ENCODE measurements at places on chromosomes 11 and 22. TPM values are rescaled to one million over a fixed set of nuclear protein-coding genes. Genes with fewer than 3 reads are reported as not detected.

DNA sequence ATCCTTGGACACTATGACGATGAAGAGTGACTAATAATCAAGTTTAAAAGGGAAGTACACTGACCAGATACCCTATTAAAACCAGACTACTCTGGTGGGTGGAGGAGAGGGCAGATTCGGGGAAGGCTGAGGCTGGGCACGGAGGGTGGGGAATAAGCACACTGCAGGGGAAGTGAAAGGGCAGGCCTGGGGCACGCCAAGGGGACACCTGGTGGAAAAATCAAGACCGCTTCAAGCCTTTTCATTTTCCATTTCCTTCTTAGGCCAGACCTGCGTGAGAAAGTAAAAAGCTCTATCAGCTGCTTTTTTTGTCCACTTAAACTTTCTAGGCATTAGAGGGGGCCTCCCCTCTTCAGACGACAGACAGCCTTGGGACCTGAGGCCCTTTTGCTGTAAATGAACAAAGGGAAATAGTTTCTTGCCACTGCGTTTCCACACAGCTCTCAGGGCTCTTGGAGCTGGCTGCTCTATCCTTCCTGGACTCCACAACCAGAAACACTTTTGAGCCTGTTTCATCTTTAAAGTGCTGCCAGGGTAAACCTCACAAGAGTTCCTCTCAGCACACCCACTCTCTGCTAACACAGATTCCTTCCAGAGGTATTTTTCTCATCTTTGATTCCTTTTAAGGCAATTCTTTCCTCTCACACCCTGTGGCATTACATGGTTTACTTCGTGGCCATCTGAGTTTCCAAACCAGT is 25.0 kb upstream of the SERPIND1 start:
- no peak for DNase-seq

GRCh38 chr22:39643311-39644083 is 72.9 kb downstream of the CACNA1I start:
- no peak for DNase-seq

The MS4A6E gene
- total RNA-seq = not detected

The OR52E8 gene
- total RNA-seq = not detected

DNA sequence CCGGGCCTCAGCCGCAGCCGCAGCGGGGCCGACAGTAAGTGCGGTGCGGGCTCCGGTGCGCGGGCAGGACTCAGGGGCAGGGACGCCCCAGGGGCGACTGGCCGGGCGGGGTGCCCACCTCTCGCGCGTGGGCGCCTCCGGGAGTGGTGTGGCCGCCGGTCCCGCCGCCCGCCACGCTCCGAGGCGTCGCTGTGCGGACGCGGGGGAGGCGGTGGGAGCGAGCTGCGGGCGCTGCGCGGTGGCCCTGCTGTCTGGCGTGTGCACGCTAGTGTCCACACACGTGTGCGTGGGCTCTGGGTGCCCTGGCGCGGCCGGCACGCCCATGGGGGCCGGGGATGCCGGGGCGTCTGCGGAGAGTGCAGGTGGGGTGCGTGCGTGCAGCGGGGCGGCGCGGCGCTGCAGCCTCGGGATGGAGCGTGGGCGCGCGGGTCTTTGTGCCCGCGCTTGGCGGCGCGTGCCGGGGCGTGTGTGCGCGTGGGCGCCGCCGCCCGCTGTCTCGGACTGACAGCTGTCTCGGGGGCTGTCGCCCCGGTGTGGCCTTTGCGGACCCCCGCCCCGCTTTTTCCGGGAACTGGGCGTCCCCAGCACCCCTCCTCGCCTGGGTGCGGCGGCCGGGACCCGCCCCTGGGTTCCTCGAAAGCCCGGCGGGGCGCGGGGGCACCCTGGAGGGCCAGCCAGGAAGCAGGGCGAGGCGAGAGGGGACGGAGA is 804 bp downstream of the KCNK4 start:
- DNase-seq = no peak

DNA sequence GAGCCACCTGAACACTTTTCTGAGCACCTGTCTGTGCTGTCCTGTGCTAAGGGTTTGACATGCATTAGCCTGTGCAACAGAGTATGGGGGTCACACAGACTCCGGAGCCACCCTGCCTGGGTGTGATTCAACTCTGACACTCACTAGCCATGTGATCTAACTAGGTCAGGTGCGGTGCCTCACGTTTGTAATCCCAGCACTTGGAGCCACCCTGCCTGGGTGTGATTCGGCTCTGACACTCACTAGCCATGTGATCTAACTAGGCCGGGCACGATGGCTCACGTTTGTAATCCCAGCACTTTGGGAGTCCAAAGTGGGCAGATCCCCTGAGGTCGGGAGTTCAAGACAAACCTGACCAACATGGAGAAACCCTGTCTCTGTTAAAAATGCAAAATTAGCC is 11.4 kb downstream of the UBE2L6 start:
- no peak for DNase-seq

DNA sequence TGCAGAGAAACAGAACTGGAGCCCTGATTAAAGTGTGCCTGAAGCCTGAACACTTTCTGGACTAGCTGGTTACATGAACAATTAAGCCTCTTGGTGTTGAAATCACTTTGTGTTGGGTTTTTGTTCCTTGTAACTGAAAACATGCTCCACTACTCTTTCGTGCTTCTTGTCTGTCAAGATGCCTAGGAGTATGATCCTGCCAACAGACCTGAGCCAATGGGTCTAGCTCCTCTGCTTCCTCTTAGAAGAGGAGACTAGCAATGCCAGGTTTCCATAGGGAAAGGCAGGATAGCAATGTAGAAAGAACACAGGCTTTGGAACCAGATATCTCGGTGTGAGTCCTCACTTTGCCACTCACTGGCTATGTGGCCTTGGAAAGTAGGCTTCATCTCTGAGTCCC is 40.3 kb downstream of the IRAG1 start:
- DNase-seq = no peak

GRCh38 chr11:57453543-57454177 is 6.7 kb upstream of the RTN4RL2 start:
- DNase-seq = no peak

- no peak for DNase-seq
Measured at GRCh38 chr11:1238767-1239595, 16.1 kb downstream of the MUC5B start.

DNA sequence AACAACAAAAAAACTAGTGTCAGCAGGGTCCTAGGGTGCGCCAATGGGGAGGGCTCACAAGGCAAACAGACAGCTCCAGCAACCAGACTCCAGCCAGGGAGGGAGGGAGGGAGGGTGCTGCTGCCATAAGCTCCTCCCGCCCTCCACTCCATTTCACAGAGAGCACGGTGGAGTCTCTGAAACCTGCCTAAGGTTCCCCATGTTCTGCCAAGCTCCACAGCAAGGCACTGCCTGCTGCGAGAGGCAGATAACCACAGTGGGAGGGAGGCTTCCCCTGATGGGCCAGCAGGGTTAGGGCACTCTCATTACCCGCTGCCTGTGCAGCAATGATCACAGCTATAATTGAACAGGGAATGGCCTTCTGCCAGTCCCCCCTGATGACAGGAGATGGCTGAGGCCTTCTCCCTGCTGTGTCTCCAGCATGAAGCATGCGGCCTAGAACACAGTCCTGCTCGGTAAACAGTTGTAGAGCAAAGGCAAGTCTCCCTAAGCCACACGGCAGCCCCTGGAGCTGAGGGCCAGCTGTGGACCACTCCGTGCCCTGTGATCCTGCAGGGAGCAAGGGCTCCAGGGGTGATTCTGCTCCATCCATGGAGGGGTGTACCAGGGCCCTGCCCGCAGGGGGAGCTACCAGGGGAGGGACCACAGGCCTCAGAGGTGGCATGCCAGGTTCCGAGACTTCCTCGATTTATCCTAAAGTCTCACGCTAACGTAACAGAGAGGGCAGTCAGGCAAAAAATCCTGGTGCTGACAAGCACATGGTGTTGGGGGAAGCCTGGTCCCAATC is 42.9 kb downstream of the PC start:
- DNase-seq = no peak

- DNase-seq = no peak
Measured at GRCh38 chr11:132744771-132745170, 787.5 kb downstream of the OPCML start.

DNA sequence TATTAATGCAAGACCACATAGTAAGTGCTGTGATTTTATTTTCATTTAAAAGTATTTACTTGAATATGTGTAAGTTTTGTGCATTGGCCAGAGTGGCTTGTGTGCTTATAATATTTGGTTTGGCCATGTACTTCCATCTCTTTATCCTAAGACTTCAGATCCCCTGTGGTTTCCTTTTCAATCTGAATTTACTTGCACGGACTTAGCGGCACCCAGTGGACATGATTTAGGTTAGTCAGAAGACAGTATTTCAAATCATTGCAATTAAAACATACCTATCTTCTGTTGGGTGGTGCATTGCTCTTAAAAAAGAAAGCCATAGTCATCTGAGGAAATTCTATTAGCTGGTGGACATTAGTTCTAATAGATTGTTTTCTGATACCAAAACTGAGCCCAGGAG is 30.7 kb downstream of the PIWIL4 start:
- DNase-seq = no peak

The CDCA5 gene
- total RNA-seq = not detected

The APOBEC3B gene
- 0.64 TPM for total RNA-seq

The TEX54 gene
- total RNA-seq = not detected

The TUB gene
- total RNA-seq = 12.9 TPM

The SAA4 gene
- total RNA-seq = not detected

DNA sequence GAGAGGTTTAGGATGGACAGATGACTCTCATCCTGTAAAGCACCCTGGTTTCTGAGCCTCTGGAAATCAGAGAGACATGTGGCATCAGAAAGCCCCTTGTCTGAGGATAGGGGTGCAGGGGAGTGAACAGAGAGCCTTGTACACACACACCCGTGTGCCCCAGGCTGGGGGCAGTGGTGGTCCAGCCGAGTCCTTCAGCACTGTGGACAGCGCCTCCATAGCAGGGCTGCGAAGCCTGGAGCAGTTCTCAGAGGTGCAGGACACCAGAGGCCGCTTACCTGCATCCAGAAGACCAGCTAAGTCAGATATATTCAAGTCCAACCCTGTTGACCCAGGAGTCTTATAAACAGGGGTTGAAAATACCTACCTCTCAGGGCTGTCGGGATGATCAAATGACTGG is 11.5 kb upstream of the IGSF9B start:
- no peak for DNase-seq

The AQP11 gene
- total RNA-seq = 0.64 TPM

The SMIM35 gene
- total RNA-seq = not detected

The UBQLNL gene
- total RNA-seq = not detected

DNA sequence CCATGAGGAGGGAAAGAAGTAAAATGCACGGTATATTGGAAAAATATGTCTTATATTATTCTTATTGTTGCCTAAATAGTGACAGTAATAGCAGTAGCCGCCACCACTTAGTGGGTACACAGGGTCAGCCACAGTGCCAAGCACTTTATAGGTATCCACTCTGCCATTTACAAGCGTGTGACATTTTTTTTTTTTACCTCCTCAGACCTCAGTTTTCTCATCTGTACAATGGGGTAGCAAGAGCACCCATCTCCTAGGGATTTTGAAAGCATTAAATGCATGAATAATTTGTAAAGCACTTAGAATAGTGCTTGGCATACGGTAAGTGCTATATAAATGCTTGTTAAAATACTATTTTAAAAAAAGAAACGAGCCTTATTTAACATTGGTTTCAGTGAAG is 8.9 kb downstream of the RTN4RL2 start:
- DNase-seq = no peak

- peak; percentile 81 for DNase-seq
Measured at GRCh38 chr22:45612451-45612901, 59.2 kb upstream of the ATXN10 start.

- DNase-seq = peak; percentile 63
Measured at GRCh38 chr11:43988040-43988817, 45.8 kb downstream of the C11orf96 start.

Data from ascending aorta (tissue), 2 donors.